Activated CD8-positive, alpha-beta T cell treated with anti-CD3 and anti-CD28 coated beads, Interleukin-2, amount 10 ng/mL, durations not matched to agents 7 days and 5 days (primary cell): ENCODE measurements at places on chromosomes 2 and 18.

GRCh38 chr2:176027806-176028205 lies 25.7 kb upstream of the LNPK start:
- H3K36me3 ChIP-seq, result no peaks in the 10 kb centered on the region
- no peak for DNase-seq
- H3K27ac ChIP-seq, result no peak overlapping the region
- H3K4me1 ChIP-seq, result no peaks in the 10 kb centered on the region
- H3K27me3 ChIP-seq, result peaks cover 22% of the 10 kb centered on the region

DNA sequence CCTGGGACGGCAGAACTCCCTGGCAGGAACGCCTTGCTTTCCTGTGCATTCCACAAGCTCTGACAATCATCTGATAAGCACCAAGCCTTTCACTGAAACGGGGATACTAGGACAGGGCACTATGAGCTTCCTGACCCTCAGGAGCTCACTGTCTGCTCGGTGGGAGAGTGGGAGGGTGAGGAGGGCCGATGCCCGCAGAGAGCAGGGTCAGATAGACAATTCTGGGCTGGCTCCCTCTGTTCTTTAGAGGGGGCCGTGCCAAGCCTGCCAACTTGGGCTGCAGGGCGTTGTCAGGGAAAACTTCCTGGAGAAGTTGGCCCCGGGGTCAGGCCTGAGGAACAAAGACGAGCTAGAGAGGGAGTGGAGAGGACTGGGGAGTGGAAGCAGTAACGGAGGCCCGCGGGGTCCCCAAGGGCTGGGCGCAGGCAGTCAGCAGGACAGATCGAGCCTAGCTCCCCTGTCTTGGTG lies 82.0 kb downstream of the CTAGE1 start:
- DNase-seq, result no peak
- H3K4me3 ChIP-seq, result no peak overlapping the region
- H3K36me3 ChIP-seq, result no peaks in the 10 kb centered on the region

GRCh38 chr2:144890828-144891227 lies 370.9 kb upstream of the ZEB2 start:
- H3K36me3 ChIP-seq, result no peaks in the 10 kb centered on the region
- no peaks in the 10 kb centered on the region for H3K4me1 ChIP-seq
- no peak overlapping the region for H3K27ac ChIP-seq
- H3K4me3 ChIP-seq, result no peak overlapping the region
- H3K27me3 ChIP-seq, result peaks cover 7% of the 10 kb centered on the region

GRCh38 chr2:25259737-25260124 lies 82.0 kb downstream of the DNMT3A start:
- no peak overlapping the region for H3K27ac ChIP-seq
- H3K36me3 ChIP-seq, result peaks cover 31% of the 10 kb centered on the region
- no peaks in the 10 kb centered on the region for H3K27me3 ChIP-seq
- H3K4me1 ChIP-seq, result peaks cover 22% of the 10 kb centered on the region

DNA sequence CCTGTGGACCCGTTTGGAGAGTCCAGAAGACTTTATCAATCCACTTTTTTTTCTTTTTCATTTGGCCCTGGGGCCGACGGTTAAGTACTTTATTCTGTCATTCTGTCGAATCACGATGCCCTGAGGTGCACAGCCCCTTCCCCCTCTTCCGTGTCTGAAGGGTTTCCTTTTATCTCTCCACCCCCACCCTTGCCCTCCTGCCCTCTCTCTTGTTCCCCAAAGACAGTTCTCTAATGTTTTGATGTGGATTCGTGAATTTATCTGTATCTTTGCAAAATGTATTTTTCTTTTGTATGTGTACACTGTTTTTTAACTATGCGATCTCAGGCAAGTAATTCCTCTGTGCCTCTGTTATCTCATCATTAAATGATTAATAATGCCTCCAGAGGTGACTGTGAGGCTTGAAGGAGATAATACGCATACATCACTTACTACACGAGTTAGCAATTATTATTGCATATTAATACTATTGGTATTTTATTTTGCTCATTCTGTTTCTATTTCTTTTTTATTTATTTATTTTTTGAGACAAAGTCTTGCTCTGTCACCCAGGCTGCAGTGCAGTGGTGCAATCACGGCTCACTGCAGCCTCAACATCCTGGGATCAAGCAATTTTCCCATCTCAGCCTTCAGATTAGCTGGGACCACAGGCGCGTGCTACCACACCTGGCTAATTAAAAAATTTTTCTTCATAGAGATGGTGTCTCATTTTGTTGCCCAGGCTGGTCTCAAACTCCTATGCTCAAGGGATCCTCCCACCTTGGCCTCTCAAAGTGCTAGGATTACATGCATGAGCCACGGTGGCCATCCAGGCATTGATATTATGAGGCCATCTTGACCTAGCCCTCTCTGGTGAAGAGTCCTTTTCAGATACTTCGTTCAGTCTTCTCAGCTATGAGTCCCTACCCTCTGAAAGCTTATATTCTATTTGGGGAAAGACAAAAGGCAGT lies 1.4 kb upstream of the CASP8 start:
- H3K4me1 ChIP-seq, result peaks cover 75% of the 10 kb centered on the region
- H3K27me3 ChIP-seq, result no peaks in the 10 kb centered on the region
- DNase-seq, result peak; percentile 27
- H3K36me3 ChIP-seq, result peaks cover 37% of the 10 kb centered on the region

DNA sequence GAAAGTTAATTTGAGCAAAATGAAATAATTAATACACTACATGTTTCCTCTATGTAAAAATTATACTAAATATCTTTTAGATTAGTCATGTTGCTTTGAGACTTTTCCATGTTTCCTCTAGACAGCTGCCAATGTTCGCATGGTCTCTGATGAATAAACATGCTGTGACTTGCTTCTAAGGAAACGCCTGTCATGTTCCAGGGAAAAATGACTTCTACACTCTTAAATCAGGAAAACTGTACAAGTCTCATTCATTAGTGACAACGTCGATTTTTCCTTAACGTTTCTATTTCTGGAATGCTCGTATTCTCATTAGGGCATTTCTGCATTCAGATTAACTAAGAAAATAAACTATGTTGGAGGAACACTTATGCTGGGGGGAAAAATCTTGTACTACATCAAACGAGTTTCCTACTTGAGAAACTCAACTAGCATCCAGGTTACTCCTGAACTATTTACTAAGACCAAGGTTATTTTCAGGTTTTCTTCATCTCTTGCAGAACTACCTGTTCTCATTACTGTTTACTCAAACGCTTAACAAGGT lies 1.6 kb downstream of the COBLL1 start:
- no peak overlapping the region for H3K27ac ChIP-seq
- H3K4me3 ChIP-seq, result peak overlapping the region; percentile 48
- no peak for DNase-seq
- peaks cover 37% of the 10 kb centered on the region for H3K27me3 ChIP-seq
- H3K36me3 ChIP-seq, result no peaks in the 10 kb centered on the region

DNA sequence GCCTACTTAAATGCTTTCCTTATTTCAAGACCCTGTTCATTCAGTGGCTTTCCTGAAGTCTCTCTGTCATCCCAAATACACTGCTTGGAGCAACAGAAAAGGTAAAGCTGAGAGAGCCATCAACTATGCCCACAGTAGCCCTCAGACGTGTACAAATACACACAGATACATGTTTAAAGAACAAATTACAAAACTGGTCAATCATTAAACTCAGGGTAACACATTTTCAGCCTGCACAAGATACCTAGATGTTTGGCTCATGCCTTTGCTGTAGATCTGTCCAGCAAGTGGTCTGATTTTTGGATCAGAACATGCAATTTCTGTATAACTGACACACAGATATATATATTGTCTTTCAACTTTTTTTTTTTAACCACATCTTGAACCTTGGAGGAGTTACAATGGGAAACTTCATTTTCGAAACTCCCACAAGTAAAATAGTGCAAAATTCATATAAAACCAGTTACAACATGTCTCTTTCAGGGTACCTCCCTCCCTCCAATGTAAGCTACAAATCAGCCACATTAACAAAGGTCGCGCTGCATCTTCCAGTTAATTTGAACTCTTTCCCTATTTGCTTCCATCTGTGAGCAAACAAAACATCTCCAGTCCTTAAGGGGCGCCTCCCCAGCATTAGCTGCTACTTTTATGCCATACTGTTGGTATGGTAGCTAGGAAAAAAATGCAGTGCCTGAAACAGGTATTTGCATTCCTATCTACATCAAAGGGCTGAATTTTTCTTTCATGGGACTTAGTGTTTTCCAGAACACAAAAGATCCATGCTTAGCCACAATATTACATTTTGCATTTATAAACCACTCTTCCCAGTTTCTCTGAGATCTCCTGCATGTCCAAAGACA lies 311.9 kb downstream of the NRXN1 start:
- no peaks in the 10 kb centered on the region for H3K27me3 ChIP-seq
- H3K27ac ChIP-seq, result no peak overlapping the region
- H3K4me1 ChIP-seq, result no peaks in the 10 kb centered on the region
- no peaks in the 10 kb centered on the region for H3K36me3 ChIP-seq
- no peak for DNase-seq

- no peak overlapping the region for H3K27ac ChIP-seq
- DNase-seq, result no peak
- no peaks in the 10 kb centered on the region for H3K4me1 ChIP-seq
- H3K36me3 ChIP-seq, result no peaks in the 10 kb centered on the region
- H3K4me3 ChIP-seq, result no peak overlapping the region
Observed at GRCh38 chr2:67565761-67566160, 168.6 kb downstream of the ETAA1 start.

DNA sequence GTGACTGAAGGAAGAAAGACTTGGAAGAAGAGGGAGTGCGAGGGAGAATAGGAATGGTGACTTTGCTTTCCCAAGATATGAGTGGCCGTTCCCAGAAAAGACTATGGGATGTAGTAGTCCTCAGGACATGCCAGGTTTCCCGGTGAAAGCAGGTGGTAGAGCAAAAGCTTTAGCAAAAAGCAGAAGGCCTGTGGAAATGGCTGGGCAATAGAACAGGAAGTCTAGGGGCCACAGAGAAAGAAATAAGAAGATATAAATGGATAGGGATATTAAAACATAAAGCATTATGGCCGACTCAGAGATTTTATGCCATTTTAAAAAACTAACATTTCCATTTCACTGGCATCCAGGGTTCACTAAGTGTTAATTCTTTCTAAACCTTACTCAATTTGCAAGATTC lies 1.2 kb upstream of the SERPINB13 start:
- no peak for DNase-seq
- no peaks in the 10 kb centered on the region for H3K36me3 ChIP-seq
- H3K4me1 ChIP-seq, result no peaks in the 10 kb centered on the region
- H3K27me3 ChIP-seq, result peaks cover 2% of the 10 kb centered on the region
- H3K27ac ChIP-seq, result no peak overlapping the region

- peaks cover 40% of the 10 kb centered on the region for H3K4me1 ChIP-seq
- H3K4me3 ChIP-seq, result peak overlapping the region; percentile 43
Observed at GRCh38 chr2:63046961-63047320, 3.7 kb upstream of the OTX1 start.

DNA sequence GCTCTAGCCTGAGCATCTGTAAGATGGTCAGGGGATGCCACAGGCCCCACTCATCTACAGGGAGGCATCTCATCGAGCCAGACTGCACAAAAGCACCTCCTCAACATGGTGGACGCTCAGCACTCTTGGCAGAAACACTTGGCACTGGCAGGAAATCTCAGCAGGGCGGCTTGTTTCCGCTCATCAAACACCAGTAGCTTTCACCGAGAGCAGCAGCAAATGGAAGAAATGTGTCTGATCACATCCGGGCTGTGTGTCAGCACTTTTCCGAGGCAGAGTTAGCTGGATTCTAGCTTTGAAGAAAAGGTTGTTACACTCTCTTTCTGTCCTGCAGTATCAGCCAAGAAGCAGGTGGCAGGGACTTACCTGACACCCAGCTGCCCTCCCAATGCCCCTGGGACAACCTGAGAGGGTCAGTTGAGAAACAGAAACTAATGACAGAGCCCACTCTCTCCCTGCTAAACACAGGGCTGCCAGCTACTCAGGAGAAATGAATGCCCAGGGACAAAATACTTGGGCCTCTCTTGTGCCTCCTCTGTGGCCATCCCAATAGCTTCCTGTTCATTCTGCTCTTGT lies 68.9 kb upstream of the FZD7 start:
- H3K4me3 ChIP-seq, result no peak overlapping the region
- peak; percentile 51 for DNase-seq
- peaks cover 3% of the 10 kb centered on the region for H3K27me3 ChIP-seq
- peaks cover 7% of the 10 kb centered on the region for H3K4me1 ChIP-seq
- no peaks in the 10 kb centered on the region for H3K36me3 ChIP-seq
- peak overlapping the region; percentile 73 for H3K27ac ChIP-seq

GRCh38 chr2:212387146-212387545 lies 151.5 kb downstream of the ERBB4 start:
- DNase-seq, result no peak
- no peak overlapping the region for H3K4me3 ChIP-seq
- H3K27me3 ChIP-seq, result no peaks in the 10 kb centered on the region
- no peak overlapping the region for H3K27ac ChIP-seq
- no peaks in the 10 kb centered on the region for H3K36me3 ChIP-seq

DNA sequence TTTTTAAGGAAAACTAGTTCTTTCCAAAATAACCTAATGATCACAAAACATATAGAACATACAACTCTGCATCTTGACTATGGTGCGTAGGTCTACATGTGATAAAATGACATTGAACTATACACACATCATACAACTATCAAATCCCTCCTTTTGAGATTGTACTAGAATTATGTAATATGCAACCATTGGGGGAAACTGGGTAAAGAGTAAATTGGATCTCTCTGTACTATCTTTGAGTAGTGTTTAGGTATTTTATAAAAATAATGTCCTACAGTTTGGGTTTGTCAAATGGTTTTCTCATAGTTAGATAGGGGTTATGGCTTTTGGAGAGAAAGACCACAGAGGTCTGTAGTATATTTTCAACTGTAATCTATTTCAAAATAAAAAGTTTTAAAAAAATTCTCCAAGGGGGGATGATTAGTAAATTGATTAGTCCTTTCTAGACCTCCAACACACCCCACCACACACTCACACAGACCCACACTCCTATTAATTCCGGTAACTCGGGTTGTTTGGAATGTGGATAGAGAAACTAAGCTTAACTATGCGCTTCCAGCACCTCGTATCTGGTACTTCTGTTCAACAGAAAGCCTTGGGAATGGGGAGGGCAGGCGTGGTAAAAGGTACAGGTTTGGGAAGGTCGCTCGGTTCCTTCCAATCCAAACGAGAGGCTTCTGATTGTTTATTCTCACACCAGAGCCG lies 695 bp upstream of the BIRC6 start:
- H3K27me3 ChIP-seq, result no peaks in the 10 kb centered on the region
- peaks cover 19% of the 10 kb centered on the region for H3K36me3 ChIP-seq
- peak overlapping the region; percentile 82 for H3K4me3 ChIP-seq
- DNase-seq, result no peak

DNA sequence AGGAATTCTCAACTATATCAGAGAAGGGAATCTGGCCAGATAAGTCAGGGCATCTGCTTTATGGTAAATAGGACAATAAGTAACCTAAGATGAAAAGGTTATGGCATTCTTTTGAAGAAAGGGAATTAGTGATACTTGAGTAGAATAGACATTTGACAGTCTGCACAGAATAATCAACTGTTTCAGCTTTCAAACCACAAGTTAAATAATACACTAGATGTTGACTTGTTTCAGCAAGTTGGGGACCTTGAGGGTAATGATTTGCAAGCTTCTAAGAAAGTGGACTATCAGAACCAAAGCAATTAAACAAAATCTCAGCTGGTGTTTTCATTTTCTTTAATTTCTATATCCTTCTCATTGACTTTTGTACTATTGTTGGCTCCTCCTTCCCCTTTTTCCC lies 54.5 kb downstream of the SLC39A10 start:
- no peaks in the 10 kb centered on the region for H3K27me3 ChIP-seq
- H3K27ac ChIP-seq, result no peak overlapping the region
- peaks cover 39% of the 10 kb centered on the region for H3K36me3 ChIP-seq
- no peak overlapping the region for H3K4me3 ChIP-seq
- no peak for DNase-seq

- no peak for DNase-seq
- H3K27me3 ChIP-seq, result no peaks in the 10 kb centered on the region
- no peak overlapping the region for H3K4me3 ChIP-seq
- no peaks in the 10 kb centered on the region for H3K36me3 ChIP-seq
- no peaks in the 10 kb centered on the region for H3K4me1 ChIP-seq
- H3K27ac ChIP-seq, result no peak overlapping the region
Observed at GRCh38 chr18:61216051-61216450, 117.2 kb upstream of the CDH20 start.
